Stimulated activated CD8-positive, alpha-beta memory T cell treated with anti-CD3 and anti-CD28 coated beads, Interleukin-7, amount 100 ng/mL, for 1 hour (primary cell): ENCODE measurements at places on chromosomes 3 and 15.

GRCh38 chr3:60086811-60087210, 1037.0 kb upstream of the CFAP20DC start:
- no peak for DNase-seq

DNA sequence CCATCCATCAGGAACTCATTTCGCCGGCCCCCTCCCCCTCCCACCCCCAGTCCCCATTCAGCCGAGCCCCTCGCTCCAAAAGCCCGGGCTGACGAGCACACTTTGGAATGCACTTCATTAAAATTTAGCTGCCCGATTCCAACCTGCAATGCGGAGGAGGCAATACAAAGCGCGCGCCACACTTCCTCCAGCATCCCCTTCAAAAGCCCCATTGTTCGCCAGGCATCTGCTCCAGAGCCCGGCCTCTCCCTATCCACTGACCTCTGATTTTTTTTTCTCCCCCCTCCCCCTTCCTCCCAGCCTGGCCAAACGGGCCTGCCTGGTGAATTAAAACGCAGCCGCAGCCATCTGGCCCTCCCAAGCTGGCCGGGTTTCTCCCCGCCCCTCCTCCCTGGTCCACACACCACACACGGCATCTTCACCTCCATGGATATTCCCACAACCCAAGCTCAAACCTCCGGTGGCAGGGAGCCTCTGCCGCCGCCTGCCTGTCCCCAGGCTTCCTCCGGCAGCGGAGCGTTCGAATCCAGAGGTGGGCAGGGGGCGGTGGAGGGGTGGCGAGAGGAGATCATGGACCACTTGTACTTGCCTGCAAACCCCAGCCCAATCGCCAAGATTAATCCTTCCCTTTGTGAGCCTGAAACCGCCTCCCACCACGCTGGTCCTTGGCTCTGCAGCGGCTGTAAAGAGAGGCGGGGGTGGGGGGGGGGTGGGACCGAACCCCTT, 441.3 kb downstream of the MAGI1 start:
- DNase-seq, result no peak

DNA sequence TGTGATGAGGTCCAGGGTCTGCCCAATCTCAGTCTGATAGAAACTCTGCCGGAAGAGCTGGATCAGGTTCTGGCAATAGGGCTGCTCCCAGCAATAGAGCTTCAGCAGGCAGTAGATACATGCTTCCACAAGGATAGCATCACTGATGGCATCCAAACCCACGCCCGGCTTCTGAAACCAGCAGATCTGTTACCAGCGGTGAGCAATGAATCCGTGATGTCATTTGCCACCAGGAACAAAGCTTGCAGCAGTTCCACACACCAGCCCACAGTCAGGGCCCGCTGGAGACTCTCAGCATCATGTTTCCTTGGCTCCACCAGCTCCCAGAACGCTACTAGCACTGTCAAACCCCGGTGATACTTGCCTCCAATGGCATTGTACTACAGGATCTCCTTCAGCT, 19.3 kb upstream of the TTBK2 start:
- DNase-seq, result no peak

DNA sequence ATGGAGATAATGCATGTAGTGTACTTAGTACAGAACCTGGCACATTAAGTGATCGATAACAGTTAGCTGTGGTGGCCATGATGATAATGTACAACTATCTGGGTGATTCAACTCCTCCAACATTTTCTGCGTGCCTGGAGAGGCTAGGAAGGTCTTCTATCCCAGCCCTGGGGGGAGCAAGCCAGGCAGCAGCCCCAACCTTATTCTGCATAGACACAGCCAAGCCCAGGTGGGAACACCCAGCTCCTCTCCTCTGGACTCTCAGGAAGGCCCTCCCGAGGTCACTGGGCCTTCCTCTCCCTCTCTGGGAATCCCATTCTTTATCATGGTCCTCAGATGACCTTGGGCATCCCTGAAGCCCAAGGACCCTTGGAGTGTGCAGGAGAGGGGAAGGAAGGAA, 5.1 kb upstream of the TLE3 start:
- no peak for DNase-seq

DNA sequence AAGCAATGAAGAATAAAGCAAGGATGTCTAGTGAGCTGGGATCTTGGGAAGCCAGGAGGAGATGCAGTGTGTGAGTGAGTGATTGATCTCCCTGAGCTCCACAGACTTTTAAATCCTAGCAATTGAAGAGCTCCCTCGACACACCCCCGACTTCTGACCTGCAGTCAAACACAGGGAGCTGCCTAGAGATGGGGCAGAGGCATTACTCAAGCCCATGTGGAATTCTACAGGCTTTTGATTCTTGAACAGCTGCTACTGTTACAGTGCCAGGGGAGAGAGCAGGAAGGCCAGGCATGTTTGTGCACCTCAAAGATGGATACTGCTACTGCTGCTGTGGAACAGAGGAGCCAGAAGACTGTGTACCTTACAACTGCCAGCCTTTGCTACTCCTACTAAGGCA, 1403.1 kb upstream of the ALCAM start:
- DNase-seq, result no peak

GRCh38 chr3:180340395-180340794, 261.6 kb upstream of the TTC14 start:
- no peak for DNase-seq
